Activated naive CD8-positive, alpha-beta T cell treated with anti-CD3 and anti-CD28 coated beads for 36 hours (primary cell): ENCODE measurements at places on chromosomes 11 and 22. TPM values are rescaled to one million over a fixed set of nuclear protein-coding genes. Genes with fewer than 3 reads are reported as not detected.

DNA sequence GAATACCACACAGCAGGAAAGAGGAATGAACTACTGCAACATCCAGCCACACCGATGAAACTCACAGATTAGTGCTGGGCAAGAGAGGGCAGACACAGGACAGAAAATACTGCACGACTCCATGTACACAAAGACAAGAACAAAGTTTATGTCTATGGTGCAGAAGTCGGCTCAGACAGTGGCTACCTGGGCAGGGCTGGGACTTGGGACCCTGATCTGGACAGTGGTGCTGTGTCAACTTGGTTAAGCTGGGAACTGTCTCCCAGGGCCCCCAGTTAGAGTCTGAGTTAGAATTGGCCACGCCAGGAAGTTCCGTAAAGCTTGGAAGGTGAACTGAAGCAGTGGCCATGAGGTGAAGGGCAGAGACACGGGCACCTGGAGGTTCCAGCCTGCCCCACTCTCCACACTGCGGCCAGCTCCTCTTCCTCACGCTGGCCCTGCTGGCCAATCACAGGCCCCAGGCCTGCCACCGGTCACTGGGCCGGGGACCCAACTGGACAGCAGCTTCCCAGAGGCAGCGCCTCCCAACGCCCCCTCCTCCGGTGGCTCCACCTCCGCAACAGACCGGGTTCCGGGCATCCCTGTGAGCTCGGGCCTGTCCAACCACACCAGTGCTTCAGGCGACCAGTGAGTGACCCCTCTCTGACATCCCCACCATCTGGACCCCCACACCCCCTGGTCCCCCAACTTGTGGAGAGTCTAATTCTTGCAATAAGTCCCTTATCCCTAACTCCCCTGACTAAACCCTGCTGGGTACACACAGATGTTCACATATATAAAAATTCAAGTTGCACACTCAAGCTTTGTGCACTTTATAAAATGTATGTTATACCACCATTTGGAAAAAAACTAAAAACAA lies 93.7 kb downstream of the MICAL3 start:
- no peak for DNase-seq

Gene DKK3
- not detected for total RNA-seq

DNA sequence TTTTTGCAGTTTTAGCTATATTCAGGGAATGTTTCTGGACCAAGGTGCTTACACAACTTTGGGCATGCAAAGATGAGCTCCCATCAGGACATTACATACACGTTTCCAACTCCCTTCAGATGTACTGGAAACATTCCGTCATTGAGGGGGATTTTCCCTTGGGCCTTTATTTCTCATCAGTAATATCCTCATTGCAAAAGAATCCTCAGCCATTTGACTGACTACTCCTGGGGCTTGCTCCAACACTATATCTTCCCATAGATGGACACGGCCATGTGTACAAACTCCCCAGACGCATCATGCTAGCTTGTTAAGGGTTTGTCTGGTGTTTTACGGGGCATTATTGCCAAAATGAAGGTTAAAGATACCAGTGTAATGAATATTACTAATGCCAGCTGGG lies 59.3 kb upstream of the NUP160 start:
- DNase-seq, result no peak

Gene SLC35E4
- 3.6 TPM for total RNA-seq

- DNase-seq, result peak; percentile 47
Measured at GRCh38 chr11:94623120-94623735, 56.1 kb downstream of the PIWIL4 start.

DNA sequence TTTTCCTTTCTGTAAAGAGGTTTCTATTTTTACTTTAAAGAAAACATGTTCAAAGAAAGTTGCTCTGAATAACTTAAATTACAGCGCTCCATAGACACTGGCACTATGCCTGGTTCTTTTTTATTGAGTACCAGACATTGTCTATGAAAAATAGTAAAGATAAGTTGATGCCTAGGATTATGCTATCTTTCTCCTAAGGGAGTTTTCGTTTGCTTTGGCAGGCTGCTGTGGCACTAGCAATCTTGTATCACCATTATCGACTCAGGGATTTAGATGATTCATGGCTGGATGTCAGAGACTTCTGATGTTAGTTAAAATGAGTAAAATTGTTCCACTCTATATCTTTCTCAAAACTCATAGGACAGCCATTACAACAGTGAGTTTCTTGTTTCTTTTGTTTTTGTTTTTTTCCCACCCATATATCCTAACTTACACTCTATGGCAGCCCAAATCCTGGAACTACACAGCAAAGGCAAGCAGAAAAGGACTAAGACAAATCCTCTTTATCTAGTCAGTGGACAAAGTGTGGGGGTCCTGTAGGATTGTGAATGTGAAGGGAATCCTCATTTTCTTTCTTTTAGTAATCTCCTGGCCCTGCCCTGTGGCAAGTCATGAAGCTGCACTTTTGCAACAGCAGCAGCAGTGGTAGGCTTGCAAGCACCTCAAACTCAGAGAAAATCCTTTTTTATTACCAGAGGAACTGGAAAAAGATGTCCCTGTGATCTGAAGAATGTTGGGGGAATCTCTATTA lies 20.7 kb downstream of the SLN start:
- DNase-seq, result no peak

- DNase-seq, result no peak
Measured at GRCh38 chr11:32594272-32594671, 10.6 kb downstream of the EIF3M start.
